ENCODE measurements at places on chromosomes 6 and 20.

DNA sequence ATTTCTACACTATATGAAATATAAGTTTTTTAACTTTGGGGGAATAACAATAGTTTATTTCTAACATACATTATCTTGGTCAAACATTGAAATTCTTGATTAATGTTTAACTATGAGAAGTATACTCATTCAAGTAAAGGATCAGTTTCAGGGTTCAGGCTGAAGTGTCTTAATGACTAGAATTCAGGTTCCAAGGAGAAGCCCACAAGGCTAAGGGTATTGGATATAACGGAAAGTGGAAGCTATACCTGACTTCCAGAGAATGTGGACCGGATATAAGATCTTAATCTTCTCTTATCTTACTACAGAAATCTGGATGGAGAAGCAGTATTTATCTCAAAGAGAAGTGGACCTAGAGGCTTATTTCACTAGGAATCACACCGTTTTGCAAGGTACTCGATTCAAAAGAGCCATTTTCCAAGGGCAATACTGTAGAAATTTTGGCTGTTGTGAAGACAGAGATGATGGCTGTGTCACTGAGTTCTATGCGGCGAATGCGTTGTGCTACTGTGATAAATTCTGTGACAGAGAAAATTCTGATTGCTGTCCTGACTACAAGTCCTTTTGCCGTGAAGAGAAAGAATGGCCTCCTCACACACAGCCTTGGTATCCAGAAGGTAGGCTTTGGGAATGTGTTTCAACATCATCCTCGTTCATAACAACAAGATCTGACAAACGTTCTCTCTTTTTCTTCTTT, at the start of gene TINAG:
TINAG (plus strand) TSS at position 153 of the 697 bp plus-strand sequence; CDS start at position 263, 110 bp downstream.
- no peak for DNase-seq

DNA sequence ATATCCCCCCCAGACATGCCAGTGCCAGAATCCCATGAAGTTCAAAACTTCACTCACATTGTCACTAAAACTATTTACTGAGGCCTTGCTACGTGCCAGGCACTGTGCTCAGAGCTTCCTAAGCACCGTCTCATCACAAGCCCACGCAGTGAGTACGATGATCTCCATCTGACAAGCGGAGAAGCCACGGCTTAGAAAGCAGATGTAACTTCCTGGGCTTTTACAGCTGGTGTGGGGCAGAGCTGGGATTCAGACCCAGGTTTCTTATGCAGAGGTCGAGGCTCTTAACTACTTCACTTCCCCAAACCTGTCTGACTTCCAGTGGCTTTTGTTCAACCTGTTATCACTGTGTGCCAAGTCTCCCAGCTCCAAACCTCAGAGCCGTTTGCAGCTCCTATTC, 8.3 kb downstream of the MDGA1 start:
- DNase-seq = no peak

GRCh38 chr6:129069006-129069405, 186.1 kb downstream of the LAMA2 start:
- no peak for DNase-seq

DNA sequence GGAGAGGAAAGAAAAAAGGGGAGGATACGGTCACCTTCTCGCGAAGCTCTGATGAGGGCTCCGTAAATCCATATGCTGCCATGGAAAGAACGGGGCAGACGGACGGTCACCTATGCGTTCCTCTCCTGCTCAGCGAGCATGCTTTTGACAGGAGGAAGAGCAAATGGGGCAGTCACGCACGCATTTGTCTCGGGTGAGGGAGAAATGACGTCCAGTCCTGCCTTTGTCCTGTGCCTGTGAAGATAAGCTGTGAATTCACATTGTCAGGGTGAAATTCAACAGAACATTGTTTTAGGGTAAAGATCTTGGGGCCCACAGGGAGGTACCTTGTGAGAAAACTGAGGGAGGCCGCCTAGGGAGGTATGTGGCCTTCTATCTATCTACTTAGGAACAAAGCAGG, 83.8 kb downstream of the IRF4 start:
- no peak for DNase-seq

DNA sequence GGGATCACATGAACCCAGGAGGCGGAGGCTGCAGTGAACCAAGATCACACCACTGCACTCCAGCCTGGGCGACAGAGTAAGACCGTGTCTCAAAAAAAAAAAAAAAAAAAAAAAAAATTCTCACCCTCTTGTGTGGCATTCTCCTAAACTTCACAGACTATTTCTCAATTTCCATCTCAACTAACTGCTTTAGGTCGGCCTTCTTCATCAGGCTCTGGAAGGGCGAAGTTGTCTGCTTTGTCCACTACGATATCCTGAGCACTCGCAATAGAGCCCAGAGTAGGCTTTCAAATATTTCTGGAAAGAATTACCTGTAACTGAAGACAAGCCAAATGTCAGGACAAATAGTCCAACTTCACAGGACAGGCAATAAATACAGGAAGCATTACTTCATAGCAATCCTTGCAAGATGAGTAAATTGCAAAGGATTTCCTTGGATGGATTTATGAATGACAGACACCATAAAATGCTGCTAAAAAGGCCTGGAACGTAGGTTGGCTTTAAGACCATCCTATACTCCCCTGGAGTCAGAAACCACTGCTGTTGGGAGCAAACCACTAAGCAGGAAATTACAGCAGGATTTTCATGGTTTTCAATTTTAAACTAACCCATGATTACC, 116.3 kb upstream of the SLC2A12 start:
- peak; percentile 38 for DNase-seq

DNA sequence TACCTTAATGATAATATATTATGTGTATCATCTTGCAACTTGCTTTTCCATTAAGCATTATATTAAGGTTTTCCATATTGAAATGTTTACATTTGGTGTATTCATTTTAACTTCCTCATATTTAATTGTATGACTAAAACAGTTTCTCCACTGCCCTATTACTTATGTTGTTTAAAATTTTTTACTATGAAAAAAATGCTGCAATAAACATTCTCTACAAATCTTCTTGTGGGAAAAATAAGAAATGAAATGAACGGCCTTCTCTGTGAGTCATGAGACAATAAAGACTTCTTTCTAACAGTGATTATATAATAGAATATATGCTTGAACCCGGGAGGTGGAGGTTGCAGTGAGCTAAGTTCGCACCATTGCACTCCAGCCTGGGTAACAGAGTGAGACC, 25.5 kb downstream of the FASTKD5 start:
- no peak for DNase-seq

- DNase-seq = no peak
These were observed 27.6 kb downstream of the SLC22A23 start for GRCh38 chr6:3429211-3429610.

DNA sequence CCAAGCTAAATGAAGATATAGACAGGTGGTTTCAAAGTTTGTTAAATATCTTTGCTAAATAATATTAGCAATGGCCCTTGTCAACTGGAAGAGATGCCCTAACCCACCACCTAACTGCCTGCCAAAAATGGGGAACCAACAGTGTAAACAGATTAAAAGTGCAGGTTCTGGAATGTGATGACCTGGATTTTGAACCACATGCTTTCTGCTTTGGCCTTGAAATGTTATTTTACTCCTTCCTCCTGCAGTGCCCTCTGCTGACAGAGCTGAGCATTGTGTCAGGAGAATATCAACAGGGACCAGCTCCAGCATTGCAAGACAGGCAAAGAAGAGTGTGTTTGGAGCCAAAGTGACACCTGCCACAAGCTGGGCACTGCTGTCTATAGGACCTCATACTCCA, 226.6 kb downstream of the MYLK4 start:
- DNase-seq = peak; percentile 38

DNA sequence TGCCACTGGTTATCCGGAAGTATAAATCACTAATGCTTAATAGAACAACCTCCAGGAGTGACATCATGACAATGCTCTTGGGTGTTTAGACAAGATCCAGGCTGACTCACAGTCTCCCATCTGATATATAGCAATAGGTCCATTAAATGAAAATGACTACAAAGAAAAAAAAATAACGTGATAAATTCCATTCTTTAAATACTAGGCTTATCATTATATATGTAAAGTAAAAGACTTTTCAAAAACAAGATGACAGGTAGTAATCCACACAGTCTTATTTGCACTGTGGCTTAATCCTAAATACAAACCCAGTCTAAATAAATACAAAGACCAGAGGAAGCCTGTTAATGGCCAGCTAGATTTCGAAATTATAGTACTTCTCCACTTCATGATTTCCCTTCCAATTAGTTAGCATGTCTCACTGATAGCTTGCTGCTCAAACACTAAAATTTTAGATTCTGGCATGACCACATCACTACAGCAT, 149.1 kb upstream of the BEND3 start:
- DNase-seq = peak; percentile 84

DNA sequence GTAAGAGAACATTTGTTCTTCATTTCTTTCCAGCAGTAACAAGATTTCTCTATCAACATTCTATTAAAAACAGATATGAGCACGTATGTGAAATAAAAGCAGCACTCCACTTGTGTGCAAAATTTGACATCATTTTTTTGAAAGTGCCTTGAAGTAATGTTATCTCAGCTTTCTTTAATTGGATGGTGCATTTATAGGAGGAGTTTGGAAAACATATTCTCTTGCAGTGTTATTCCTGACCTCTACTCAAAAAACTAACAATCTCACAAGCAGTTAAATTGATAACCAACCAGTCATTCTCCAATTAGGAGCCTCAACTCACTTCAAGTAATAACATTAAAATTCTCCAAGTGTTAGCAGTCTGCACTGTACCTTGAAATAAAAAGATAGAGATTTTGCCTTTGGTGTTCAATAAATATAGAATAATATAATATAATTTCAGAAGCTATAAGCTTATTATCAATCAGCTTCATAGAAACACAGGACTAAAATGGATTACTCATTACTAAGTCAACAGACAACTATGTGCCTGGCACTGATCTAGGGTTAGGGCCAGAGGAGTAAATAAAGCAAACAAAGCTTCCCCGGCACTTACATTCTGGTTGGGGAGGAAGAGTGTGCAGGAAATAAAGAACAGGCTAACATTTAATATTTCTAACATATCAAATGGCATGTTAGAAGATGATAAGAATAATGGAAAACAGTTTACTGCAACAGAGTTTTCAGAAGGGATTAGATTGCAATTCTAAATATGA, 149.0 kb upstream of the SGK1 start:
- DNase-seq = peak; percentile 68

DNA sequence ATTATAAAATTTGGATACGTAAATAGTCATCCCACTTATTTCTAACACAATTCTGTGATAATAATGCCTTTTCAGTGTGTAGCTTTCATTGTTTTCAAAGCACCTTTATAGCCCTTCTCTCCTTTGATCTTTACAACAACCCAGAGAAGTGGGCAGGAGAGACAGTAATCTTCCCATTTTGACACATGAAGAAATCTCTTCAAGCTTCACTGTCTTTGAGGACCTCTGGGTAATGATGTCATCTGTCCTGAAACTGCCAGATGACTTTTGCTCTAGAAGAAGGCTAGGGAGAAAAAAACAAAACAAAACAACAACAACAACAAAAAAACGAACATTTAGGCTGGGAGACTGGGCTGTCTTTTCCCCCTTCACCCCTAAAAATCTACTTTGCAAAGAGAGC, 203.0 kb downstream of the KCNQ5 start:
- peak; percentile 15 for DNase-seq

DNA sequence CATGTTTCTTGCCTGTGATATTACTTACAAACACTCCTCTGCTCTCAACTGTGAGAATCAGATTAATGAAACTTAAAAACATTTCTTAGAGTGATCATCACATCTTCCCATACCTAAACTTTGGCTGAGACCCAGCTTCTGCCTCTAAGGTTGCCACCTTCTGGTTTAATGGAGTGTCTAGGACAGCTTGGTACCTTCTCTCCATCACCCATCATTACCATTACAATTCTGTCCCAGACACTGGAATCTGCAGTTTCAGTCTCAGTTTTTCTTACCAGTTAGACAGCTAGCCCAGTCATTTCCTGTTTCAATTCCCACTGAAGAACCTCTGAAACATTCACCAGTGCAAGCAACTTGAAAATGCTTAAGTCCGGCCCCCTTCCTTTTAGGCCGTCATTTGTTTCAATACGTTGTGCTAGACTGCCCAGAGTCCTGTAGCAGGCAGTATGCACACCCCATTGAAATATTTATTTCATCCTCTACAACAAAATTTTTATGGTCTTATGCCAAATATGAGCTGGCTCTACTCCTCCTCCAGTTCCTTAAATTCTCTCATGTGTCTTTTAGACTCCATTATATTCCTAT, 107.0 kb upstream of the FOXO3 start:
- peak; percentile 63 for DNase-seq

- DNase-seq = peak; percentile 26
These were observed 363.9 kb downstream of the PREX1 start for GRCh38 chr20:48463916-48464315.

GRCh38 chr6:113901482-113901881, 44.3 kb downstream of the MARCKS start:
- no peak for DNase-seq

- DNase-seq = no peak
These were observed 1960.9 kb upstream of the DEFB115 start for GRCh38 chr20:29296256-29297230.

- DNase-seq = no peak
These were observed 267.1 kb upstream of the SGK1 start for GRCh38 chr6:134584847-134585516.

DNA sequence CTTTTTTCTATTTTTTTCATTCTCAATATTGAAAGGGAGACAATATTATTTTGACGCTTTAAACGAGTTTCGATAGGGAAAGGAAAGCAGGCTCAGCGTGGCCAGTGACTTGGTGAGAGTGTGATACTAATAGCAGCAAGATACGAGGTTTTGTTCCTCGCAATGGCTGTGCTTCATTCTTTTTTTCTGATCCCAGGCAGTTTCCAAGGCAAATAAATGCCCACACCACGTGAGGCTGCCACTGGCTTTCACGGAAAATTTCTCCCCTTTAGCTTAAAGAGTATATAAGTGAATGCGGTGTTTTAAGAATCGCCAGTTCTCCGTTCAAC, 196.4 kb upstream of the ZNF184 start:
- peak; percentile 36 for DNase-seq

DNA sequence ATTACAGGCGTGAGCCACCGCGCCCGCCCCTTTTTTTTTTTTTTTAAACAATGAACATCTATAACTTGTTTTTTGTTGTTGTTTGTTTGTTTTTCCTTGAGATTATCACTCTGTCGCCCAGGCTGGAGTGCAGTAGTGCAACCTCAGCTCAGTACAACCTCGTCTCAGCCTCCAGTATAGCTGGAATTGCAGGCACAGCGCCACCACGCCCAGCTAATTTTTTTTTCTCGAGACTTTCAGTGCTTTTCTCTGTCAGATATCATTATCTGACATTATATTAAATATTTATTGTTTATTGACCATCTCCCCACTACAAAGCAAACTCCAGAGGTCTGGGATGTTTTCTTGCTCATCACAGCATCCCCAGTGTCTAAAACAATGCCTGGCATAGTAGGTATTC, 2.3 kb upstream of the DLK2 start:
- DNase-seq = no peak
